Left colon (tissue), 2 donors: ENCODE measurements at places on chromosomes 13 and 19. TPM values are rescaled to one million over a fixed set of nuclear protein-coding genes. Genes with fewer than 3 reads are reported as not detected.

TMEM205 gene
- 51.9 TPM for total RNA-seq

DNA sequence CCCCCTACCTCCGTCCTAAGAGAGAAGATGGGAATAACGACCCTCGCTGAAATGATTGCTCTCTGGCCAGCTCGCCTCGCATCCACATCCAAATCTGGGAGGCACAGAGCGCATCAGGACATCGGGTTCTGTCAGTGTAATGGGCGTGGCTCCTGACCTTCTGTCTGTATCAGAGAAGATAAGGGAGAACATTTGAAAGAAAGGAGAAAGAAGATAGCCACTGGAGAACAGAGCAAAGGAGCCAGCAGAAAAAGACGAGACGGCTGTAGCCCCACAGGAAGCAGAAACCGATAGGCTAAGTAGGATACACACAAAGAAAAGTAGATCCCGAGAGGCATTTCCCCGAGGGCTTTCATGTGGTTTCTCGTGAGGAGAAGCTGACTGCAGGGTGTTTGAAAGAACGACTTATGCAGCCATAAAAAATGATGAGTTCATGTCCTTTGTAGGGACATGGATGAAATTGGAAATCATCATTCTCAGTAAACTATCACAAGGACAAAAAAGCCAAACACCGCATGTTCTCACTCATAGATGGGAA lies 14.0 kb upstream of the GJB2 start:
- no peak for DNase-seq

DNA sequence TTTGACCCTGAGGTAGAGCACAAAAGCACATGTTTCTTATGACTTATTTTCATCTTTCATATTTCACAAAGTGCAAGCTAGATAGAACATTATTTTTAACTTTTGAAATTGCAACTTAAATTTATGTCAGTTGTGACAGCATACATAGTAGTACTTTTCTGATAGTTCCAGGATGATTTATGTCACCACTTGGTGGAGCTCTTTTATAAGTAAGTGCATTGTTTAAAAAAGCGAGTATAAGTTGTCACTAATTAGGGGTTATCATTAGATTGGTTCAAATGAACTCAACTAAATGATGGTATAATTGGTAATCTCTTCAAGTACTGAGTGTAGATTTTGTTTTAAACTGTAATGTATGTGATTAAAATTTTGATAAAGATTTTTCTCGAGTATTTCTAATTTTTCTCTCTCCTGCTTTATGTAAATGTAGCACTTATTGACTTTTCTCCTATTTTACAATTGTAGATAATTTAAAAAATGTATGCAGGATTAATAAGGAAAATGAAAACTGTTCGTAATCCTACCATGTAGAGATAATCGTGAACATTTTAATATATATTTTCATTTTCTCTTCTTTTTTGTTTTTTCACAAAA lies 31.1 kb downstream of the RB1 start:
- DNase-seq, result no peak

DNA sequence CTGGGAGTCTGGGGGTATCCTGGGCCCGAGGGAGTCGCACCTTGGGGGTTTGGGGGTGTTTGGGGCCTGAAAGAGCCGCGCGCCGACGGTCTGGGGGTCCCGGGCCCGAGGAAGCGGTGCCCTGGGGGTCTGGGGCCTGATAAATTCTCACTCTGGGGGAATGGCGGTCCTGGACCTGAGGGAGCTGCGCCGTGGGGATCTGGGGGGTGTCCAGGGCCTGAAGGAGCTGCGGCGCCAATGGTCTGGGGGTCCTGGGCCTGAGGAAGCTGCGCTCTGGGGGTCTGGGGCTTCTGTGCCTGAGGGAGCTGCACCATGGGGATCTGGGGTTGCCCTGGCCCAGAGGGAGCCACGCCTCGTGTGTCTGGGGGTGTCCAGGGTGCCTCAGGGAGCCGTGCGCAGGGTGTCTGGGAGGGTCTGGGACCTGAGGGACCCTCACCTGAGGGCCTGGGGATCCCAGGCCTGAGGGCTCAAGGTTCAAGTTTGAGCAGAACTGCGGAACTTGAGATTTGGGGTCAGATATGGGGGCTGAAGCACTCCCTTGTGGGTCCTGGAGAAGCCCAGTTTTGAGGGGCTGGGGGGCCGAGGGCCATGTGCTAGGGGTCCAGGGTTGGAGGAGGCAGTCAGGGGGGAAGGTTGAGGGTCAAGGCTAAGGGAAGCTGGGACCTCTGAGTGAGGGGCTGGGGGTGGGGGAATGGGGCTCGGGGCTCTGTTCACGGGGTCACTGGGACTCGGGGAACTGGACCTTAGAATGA lies 1.1 kb downstream of the HDGFL2 start:
- DNase-seq, result no peak

GRCh38 chr19:40831502-40832430 lies 18.5 kb downstream of the CYP2A6 start:
- DNase-seq, result peak; percentile 66

PSG5 gene
- not detected for total RNA-seq

DNA sequence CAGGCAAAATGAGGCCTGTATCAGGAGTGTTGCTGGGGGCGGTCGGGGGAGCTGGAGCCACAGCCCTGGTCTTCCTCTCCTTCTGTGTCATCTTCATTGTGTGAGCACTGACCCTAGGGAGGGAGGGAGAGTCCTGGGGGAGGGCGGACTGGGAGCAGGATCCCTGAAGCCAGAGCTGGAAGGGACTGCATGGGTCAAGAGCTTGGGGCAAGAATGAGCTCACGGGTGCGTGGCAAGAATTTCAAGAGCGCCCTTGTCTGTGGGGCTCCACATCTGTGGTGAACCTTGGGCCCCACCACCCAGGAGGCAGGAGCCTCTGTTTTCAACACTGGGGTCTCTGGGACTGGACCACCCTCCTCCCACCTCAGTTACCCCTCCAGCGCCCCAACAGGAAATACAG lies 4.7 kb downstream of the SIGLEC7 start:
- no peak for DNase-seq

ENOX1 gene
- 0.87 TPM for total RNA-seq

DNA sequence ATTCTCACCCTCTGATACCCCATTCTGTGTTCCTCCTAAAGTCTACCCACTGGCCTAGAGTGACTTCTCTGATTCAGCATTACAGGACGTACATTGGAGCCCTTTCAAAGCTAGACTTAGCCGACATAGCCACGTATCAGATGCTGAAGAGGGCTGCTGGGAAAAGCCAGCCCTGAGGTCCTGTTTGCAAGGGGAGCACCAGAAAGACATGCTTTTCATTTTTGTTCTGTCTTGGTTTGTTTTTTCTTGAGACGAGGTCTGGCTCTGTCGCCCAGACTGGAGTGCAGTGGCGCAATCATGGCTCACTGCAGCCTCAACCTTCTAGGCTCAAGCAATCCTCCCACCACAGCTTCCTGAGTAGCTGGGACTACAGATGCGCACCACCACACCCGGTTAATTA lies 6.3 kb upstream of the ZSWIM4 start:
- no peak for DNase-seq

GRCh38 chr19:16836115-16837034 lies 7.2 kb downstream of the SIN3B start:
- DNase-seq, result no peak

GRCh38 chr13:43353631-43354030 lies 330.2 kb downstream of the DNAJC15 start:
- DNase-seq, result no peak
